Esophagus mucosa (tissue), 1 donor: ENCODE measurements at places on chromosomes 7 and 10. TPM values are rescaled to one million over a fixed set of nuclear protein-coding genes. Genes with fewer than 3 reads are reported as not detected.

BMS1 gene
- 10.0 TPM for total RNA-seq

RNF133 gene
- total RNA-seq = 0.24 TPM

VWA2 gene
- total RNA-seq = 3.5 TPM

TMEM72 gene
- total RNA-seq = not detected

MSMB gene
- total RNA-seq = 0.64 TPM

SMO gene
- total RNA-seq = 7.1 TPM

PTEN gene
- total RNA-seq = 77.0 TPM

CFAP46 gene
- total RNA-seq = 0.64 TPM

ZNF488 gene
- total RNA-seq = 0.60 TPM

UPK3BL1 gene
- 304 TPM for total RNA-seq

CFAP43 gene
- not detected for total RNA-seq

ZNRF2 gene
- total RNA-seq = 14.5 TPM

SHTN1 gene
- total RNA-seq = 23.9 TPM

LRGUK gene
- 0.32 TPM for total RNA-seq

PPP1R17 gene
- not detected for total RNA-seq

KMT2C gene
- 48.2 TPM for total RNA-seq

CPED1 gene
- 0.76 TPM for total RNA-seq

AEBP1 gene
- 6.7 TPM for total RNA-seq

ANXA8 gene
- total RNA-seq = 203 TPM

ARHGEF35 gene
- 19.7 TPM for total RNA-seq

ASNS gene
- total RNA-seq = 49.7 TPM

C10orf90 gene
- 0.12 TPM for total RNA-seq

APBB1IP gene
- total RNA-seq = 1.4 TPM

LFNG gene
- 5.7 TPM for total RNA-seq

KCTD7 gene
- 2.1 TPM for total RNA-seq

MUC3A gene
- total RNA-seq = 0.16 TPM

ZNF783 gene
- total RNA-seq = 5.8 TPM

PON3 gene
- 2.0 TPM for total RNA-seq

CUZD1 gene
- 0.24 TPM for total RNA-seq

ANKMY2 gene
- total RNA-seq = 7.3 TPM

IGFBP3 gene
- total RNA-seq = 7.9 TPM

PDK4 gene
- 1.5 TPM for total RNA-seq

VKORC1L1 gene
- 12.8 TPM for total RNA-seq

XRCC2 gene
- total RNA-seq = 2.3 TPM

CRTAC1 gene
- total RNA-seq = 1.5 TPM

CTTNBP2 gene
- 16.9 TPM for total RNA-seq

SFMBT2 gene
- 1.3 TPM for total RNA-seq

PMS2 gene
- total RNA-seq = 9.5 TPM

STAG3 gene
- 0.48 TPM for total RNA-seq

TMEM178B gene
- total RNA-seq = 4.0 TPM

PNLIPRP2 gene
- not detected for total RNA-seq

ADD3 gene
- total RNA-seq = 40.3 TPM

UTF1 gene
- not detected for total RNA-seq

EGR2 gene
- total RNA-seq = 0.96 TPM
